ENCODE measurements at places on chromosomes 3 and 15.
A peak's percentile ranks its signal among the peaks of the same experiment; 100 is the strongest.

- no peak for DNase-seq
Observed at GRCh38 chr3:55440104-55440708, 46.9 kb downstream of the WNT5A start.

DNA sequence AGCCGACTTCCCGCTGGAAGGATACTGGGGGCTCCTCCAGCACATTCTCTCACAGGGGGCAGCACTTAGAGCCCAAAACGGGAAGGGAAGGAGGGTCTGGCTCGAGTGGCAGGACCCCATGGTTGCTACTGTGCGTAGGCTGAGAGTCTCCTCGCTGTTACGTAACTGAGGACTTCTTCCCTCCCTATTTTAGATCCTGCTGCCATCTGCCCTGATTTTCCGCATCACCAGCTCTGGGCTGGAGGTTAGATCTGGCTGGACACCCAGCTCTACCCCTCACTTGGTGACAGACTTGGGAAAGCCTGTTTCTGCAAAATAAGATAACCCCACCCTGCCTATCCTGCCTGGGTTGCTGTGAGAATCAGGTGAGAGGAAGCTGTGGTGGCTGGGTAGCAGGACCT lies 47.7 kb downstream of the BDH1 start:
- no peak for DNase-seq

DNA sequence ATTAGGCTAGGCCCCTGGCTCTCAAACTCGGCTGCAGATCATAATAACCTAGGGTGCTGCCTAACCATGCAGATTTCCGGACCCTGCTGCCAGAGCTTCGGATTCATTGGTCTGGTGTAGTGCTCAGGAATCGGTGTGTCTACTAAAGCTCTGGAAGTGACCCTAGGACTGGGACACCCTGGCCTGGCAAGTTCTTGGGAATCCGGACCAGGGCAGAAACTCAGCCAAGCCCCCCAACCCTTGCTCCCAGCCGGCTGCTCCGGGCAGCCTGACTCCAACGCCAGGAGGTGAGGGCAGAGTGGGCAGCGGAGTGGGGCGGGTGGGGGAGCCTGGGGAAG lies 23.0 kb downstream of the IGDCC3 start:
- DNase-seq, result no peak

DNA sequence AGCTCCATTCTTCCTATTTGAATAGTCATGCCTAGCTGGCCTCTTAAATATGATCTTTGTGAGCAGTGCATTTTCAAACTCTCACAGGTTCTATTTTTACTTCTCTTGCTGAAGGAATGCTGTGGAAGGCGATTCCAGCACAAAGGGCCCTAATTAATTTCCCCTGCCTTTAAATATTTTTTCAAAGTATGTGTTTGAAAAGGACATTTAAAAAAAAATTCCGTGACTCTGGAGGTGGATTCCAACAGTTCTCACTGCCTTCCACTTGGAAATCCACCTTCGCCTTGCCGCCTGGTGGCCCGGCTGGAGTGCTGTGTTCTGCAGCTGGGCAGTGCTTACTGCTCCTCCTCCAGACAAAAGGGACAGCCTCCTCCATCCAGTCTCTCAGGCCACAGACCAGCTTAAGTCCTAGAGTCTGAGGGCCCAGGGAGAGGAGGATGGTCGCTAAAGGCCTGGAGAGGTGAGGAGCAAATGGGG lies 61.5 kb upstream of the CORO2B start:
- DNase-seq, result peak; percentile 65

GRCh38 chr15:38714309-38715072 lies 149.9 kb upstream of the RASGRP1 start:
- DNase-seq, result no peak

GRCh38 chr3:50380405-50381085 lies 21.2 kb upstream of the TMEM115 start:
- no peak for DNase-seq

DNA sequence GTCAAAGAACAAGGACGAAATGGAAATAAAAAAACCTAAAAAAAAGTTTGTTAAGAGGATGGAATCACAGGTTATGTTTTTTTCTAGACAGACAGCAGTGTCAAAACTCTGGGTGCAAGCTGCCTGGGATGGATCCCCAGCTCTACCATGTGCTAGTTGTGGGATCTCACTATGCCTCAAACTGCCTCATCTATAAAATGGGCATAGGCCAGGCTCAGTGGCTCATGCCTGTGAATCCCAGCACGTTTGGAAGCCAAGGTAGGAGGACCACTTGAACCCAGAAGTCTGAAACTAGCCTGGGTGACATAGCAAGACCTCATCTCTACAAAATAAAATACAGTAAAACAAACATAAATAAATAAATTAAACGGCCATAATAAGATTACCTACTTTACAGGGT lies 4.6 kb downstream of the PLD1 start:
- no peak for DNase-seq

Measured in iPS-NIHi11 (cell line).